H7 (cell line): ENCODE measurements at places on chromosomes 5 and 9. TPM values are rescaled to one million over a fixed set of nuclear protein-coding genes. Genes with fewer than 3 reads are reported as not detected.
A peak's percentile ranks its signal among the peaks of the same experiment; 100 is the strongest.

The LCN2 gene
- 1.4 TPM in 1 of 2 replicates, not detected in the other for total RNA-seq

The TRPM6 gene
- total RNA-seq, result 0.15 and 0.24 TPM in 2 replicates

The BAG1 gene
- total RNA-seq, result 27.8 and 28.7 TPM in 2 replicates

The GNA14 gene
- total RNA-seq, result 5.5 and 7.1 TPM in 2 replicates

The BARHL1 gene
- 0.07 TPM in 1 of 2 replicates, not detected in the other for total RNA-seq

The TJP2 gene
- 107 and 128 TPM in 2 replicates for total RNA-seq

DNA sequence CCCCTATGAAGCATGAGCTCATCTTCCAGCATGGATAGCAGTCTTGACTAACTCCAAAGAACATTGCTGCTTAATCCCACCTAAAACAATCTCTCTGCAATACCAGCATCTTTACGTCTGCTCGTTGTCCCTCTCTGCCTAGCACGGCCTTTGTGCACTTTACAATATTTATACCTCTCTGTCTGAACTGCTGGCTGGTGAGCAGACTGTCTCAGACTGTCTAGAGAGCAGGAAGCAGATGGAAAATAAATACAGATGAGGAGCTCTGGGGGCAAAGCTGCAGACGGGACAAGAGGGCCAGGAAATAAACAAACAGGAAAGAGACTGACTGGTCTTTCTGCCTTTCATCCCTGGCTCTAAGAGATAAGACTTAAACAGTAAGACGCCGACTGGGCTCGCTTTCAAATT is 224.8 kb downstream of the ENC1 start:
- no peak for DNase-seq

GRCh38 chr9:103661663-103662062 is 432.4 kb upstream of the SMC2 start:
- DNase-seq, result no peak

GRCh38 chr9:127218818-127219217 is 45.8 kb upstream of the GARNL3 start:
- peak; percentile 59 for DNase-seq

DNA sequence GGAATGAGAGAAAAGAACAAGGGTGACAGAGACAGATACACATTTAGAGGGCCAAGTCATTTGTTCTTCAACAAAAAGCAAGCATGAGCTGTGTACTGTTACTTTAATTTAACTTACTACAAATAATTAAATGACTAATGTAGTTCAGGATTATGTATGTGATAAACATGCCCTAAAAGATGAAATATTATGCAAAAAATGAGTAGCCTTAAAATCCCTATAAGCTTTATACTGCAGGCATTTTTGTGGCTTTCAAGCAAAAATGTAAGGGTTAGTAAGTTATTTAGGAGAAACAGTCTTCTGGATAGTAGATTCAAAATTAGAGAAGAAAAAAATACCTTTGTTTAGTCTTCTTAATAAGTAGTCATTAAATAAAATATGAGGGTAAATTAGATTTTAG is 431.2 kb downstream of the CSNK1G3 start:
- no peak for DNase-seq

DNA sequence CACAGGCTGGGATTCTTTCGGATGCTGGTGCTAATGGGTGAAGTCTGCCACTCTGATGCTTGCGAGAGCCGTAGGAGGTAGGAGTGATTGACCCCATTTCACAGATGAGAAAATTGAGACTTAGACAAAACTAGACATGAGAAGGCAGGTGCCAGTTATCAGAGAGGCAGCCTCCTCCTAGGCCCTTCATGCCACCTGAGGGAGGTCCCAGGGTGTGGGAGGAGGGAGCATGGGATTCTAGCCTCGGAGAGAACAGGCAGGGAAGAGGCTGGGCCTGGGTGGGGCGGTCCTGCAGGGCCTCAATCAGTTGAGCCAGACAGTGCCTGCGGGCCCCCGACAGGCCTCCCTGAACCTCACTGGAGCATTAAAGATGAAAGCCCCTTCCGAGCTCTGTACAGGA is 112.4 kb downstream of the COL23A1 start:
- DNase-seq, result no peak

GRCh38 chr9:90878562-90878961 is 76.9 kb downstream of the SYK start:
- DNase-seq, result no peak

- no peak for DNase-seq
Observed at GRCh38 chr5:54159893-54160195, 150.5 kb downstream of the ARL15 start.

- DNase-seq, result peak; percentile 15
Observed at GRCh38 chr5:84274585-84275468, 109.9 kb downstream of the EDIL3 start.

DNA sequence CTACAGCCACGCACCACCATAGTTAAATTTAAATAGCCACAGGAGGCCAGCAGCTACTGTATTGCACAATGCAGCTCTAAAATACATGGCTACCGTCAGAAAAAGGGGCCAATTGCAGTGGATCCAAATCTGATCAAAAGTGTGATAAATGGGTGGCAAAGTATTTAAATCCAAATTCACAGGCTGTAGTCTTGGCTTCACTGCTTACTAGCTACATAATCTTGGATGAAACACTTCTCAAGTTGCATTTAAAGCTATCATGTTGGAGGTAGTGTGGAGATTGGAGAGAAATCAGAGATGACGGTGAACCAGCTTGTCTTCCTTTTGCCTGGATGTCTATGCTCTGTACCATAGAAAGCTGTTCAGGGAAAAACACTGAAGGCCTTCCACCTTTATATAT is 24.0 kb upstream of the SLC44A1 start:
- no peak for DNase-seq

DNA sequence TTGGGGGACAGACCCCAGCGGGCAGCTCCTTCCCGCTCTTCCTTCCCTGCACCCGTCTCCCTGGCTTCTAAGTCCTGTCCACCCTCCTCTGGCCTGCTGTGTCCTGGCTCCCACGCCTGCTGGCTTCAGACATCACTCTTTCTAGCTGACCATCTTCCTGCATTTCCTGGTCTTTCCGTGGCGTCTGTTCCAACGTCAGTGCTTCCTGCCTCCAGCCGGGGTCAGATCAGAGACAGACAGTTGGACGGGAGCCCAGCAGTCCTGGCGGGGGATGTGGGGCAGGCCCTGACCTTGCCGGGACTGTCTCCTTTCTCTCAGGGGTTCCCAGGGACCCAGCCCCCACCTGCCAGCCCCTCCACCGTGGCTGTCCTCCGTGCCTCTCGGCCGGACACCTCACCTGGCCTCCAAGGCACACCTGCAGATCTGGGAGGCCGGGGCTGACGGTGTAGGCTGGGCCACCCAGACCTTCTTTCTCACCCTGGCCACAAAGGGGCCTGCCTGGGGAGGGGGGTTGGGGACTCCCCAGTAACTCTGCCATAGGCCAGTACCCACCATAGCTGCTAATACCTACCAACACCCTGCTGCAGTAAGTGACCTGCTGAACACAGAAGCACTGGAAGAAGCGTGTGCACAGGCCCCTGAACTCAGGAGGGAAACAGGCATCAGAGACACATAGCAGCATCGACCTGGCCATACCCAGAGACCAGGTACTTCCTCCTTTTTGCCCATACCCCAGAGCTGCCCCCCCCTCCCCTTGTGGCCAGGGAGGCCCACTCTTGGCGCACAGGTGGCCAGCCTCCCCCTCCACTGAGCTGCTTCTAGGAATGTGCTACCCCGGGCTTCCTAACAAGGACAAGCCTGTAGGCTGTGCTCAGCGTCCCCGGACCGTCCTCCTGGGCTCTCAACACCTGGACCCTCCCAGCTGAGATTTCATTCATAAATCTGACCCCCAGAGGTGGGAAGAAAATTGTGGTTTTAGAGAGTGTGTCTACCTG is 5.1 kb downstream of the NRARP start:
- DNase-seq, result no peak
